Stimulated activated CD8-positive, alpha-beta memory T cell treated with anti-CD3 and anti-CD28 coated beads, Interleukin-4, amount 100 ng/mL, for 1 hour (primary cell): ENCODE measurements at places on chromosomes 16 and 17.
A peak's percentile ranks its signal among the peaks of the same experiment; 100 is the strongest.

GRCh38 chr16:13254998-13255614, 353.7 kb downstream of the SHISA9 start:
- DNase-seq: no peak

DNA sequence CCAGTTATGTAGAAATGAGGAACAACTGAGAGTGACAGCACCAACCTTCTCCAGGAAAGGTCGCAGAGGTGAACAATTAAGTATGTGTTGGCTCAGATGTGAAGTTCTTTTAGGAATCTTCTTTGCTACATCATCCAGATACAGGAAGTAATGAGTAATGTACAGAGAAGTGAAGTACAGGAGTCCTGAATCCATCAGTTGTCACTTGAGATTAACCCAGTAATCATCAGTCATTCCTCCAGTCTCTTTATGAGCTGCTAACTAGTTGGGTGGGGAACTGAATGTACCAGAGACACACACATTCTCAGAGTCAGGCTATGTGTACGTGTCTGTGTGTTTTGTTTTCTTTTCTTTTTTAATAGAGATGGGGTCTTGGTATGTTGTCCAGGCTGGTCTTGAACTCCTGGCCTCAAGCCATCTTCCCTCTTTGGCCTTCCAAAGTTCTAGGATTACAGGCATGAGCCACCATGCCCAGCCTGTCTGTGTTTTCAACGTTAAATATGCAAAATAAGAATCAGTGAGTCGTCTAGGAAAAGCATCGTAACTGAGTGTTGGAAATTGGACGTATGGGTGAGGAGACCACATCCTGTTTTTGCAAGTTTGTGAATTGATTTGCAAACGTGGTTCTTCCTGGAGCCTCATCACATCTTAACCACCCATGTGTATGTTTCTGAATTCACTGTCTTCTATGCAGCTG, 19.9 kb downstream of the ZNF200 start:
- DNase-seq: no peak

GRCh38 chr17:45951941-45952340, 47.1 kb upstream of the STH start:
- no peak for DNase-seq

DNA sequence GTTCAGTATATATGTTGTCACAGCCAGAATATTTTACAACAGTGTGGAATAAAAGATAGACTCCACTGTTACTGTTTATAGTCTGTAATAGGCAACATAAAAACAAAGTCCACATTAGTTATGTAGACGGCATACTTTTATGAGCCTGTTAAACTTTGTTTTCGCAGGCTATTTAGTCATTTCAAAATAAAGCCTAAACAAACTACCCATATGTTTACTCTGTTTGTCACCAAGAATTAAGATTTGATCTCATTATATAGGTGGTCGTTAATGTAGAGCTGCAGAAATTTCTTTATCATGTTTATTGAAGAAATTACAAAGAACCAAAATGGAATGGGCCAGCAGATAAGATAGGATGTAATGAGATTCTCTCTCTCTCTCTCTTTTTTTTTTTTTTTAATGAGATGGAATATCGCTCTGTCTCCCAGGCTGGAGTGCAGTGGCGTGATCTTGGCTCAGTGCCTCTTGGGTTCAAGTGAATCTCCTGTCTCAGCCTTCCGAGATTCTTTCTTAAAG, 943.8 kb upstream of the SOX9 start:
- no peak for DNase-seq

GRCh38 chr17:4934173-4934979, 2.3 kb downstream of the GP1BA start:
- no peak for DNase-seq

GRCh38 chr16:86959091-86959651, 358.0 kb downstream of the C16orf95 start:
- DNase-seq: no peak

GRCh38 chr16:86901483-86901882, 323.1 kb downstream of the FOXL1 start:
- no peak for DNase-seq

DNA sequence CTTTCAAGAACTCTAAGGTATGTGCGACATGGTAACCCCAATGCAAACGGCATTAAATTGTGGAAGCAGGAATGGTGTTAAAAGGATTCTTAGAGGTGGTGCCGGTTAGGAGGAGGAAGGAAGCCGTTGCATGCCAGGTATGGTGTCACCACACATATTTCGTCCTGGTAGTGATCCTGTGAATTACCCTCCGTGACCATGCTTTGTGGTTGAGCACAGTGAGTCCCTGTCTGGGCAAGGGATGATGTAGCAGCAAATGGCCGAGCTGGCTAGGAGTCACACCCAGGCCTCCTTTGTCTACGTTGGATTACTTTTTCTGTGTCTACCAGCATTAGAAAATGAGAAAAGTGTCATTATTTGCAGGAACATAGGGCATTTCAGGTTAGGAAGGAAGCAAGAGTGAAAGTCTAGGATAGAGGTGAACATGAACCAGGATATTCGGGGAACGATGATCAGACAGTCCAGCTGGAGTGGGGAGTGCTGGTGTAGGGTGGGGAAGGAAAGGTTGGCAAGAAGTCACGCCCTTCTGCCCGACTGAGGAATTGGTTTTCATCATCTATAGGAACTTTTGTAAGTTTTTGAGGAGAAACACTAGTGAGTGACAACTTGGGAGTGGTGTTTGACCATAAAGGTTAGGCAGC, 123.5 kb downstream of the PRKCA start:
- DNase-seq: no peak

DNA sequence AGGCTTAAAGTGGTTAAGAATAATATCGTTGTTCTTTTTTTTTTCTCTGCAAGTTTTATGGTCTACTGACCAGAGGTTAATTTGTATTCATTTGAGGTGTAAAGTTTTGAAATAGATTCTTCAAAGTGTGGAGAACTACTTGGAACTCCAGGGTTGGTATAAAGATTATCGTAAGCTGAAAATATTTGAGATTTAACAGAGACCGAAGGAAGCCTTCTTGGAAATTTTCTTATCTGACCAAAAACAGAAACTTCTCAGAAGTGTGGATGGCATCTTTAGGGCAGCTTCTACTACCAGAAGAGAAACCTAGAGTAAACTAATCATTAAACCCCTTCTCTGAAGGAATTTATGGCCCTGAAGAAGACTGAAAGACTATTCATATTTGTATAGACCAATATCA, 206.8 kb upstream of the MON1B start:
- no peak for DNase-seq

DNA sequence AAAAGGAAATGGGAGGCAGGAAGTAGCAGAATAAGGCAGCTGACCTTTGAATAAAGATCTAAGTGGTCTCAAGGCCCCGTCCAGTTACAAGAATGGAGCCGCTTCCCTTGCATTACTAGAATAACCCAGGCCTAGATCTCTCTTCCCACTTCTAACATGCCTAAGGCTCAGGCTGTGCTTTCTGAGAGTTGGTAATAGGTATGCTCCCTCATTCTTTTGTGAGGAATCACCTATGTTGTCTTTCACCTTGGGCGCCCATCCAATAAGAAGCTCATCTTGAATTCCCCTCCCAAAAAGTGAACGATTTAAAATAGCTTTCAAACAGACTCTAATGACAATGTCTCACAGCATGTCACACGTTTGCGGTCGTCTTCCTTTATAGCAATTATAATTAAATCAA, 101.2 kb downstream of the KCNJ2 start:
- no peak for DNase-seq

GRCh38 chr16:58855291-58855863, 121.3 kb upstream of the GOT2 start:
- DNase-seq: no peak

GRCh38 chr16:46973996-46974324, 486 bp upstream of the DNAJA2 start:
- DNase-seq: no peak

DNA sequence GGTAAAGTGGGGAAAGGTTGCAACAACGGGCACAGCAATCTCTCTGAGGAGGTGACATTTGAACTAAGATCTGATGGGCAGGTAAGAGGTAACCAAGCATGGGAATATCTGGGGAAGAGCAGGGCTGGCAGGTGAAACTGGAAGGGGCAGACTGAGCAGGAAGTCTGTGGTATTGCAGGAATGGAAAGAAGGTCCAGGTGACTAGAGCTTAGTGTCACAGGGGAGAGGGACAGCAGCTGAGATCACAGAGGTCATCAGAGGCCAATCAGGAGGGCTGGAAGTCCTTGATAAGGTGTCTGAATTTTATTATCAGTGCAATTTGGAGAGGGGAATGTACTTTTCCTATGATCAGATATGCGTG, 73.3 kb upstream of the DHX40 start:
- no peak for DNase-seq

- DNase-seq: no peak
Measured at GRCh38 chr17:47304186-47304585, 19.6 kb upstream of the EFCAB13 start.

DNA sequence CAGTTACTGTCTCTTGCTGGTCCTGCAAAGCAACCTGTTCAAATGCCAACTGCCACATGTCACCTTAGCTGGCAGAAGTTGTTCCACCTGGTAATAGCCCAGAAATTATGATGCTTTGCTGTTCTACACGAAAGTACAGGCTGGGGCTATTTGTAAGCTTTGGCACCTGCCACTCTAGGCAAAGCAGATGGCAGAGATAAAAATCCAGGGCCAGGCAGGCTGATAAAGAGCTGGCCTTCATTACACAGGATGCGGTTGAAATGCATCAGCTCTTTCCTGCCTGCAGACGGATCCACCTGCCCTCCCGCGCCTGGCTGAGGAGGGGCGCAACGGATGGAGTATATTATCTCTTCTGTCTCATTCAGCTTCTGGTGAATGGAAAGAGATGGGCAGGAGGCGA, 29.3 kb upstream of the KDM8 start:
- DNase-seq: no peak

DNA sequence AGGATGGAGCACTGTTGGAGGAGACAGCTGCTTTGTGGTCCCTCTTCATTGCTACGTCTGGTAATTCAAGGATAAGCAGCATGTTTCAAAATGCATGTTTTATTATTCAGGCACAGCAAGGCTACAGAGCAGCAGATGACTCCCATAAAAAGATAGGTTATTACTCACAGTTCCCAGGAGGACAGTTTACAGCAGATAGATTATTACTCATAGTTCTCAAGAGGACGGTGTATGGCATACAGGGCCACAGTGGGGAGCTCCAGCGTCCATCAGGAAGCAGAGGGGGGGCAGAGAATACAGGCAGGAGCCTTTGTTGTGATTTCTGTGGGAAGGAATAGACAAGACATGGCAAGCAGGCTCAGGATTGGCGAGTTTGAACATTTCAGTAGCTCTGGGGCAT, 72.9 kb downstream of the DNAH9 start:
- no peak for DNase-seq

- DNase-seq: no peak
Measured at GRCh38 chr17:78268951-78269905, 37.8 kb downstream of the TMEM235 start.

GRCh38 chr16:3193221-3194212, 5.5 kb downstream of the OR1F1 start:
- no peak for DNase-seq

GRCh38 chr17:16937431-16937830, 34.5 kb downstream of the TNFRSF13B start:
- no peak for DNase-seq

GRCh38 chr17:860805-861204, 78.7 kb downstream of the MRM3 start:
- no peak for DNase-seq

GRCh38 chr17:34393401-34393800, 30.4 kb upstream of the CCL1 start:
- DNase-seq: no peak

- no peak for DNase-seq
Measured at GRCh38 chr16:17038415-17038814, 432.3 kb downstream of the XYLT1 start.

DNA sequence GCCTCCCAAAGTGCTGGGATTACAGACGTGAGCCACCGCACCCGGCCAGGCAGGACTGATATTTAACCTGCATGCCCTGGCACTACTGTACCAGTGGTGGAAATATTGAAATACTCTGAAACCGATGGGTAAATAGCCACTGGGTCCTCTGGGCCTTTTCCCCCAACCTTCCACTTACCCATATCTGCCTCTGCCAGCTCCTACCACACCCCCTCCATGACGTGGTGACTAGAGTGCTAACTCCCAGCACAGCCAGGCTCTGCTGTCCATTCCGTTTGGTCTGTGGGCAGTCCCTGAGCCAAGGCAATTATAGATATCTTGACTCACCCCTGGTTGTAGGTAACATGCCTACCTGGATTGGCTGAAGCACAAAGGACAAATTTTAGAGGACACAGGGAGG, 187.8 kb downstream of the PRKCB start:
- no peak for DNase-seq

DNA sequence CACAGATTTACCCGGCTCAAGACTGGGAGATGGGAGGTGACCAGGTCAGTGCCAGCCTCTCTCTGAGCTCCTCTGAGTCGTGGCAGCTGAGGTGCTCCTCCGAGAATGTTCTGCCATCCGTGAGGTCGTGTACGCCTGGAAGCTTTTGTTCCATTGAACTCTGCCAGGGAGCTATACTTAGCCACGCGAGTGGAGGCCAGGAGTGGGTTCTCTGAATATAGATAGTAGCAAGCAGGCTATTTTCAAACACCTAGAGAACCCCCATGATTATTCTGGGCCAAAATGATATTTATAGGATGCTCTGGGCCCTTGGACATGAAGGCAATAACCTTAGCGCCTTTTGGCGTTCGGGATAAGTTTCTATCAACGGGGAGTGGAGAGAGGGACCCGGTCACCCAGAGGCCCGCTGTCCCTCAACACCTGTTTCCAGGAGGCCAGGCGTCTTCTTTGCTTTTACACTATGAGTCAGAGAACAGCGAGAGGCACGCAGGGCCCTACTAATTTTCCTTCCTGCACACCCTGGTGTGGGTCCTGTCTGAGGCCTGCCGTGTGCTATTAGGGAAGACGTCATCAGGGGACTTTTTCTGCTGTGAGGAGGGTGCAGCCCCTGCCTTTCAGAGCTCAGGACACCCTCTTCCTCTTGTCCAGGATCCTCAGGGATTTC, 11.0 kb upstream of the MVD start:
- DNase-seq: no peak

GRCh38 chr17:7436556-7437368, 1.5 kb downstream of the TMEM102 start:
- peak; percentile 38 for DNase-seq

DNA sequence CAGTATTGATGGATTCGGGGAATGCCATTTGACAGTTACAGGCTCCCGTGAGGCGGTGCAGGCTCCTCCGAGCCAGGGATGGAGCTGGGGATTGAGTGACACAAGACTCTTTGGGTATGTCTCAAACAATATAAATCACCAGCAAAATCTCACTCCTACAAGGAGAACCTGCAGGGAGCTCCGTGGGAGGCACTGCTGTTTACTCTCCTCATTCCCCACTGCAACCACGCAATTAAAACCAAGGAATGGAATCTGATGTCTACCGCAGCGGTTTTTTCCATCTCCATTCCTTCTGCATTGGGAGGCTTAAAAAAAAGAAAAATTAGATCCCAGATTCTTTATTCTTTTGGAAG, 157.9 kb downstream of the WWOX start:
- no peak for DNase-seq

GRCh38 chr16:11915114-11915643, 577 bp downstream of the GSPT1 start:
- DNase-seq: no peak

DNA sequence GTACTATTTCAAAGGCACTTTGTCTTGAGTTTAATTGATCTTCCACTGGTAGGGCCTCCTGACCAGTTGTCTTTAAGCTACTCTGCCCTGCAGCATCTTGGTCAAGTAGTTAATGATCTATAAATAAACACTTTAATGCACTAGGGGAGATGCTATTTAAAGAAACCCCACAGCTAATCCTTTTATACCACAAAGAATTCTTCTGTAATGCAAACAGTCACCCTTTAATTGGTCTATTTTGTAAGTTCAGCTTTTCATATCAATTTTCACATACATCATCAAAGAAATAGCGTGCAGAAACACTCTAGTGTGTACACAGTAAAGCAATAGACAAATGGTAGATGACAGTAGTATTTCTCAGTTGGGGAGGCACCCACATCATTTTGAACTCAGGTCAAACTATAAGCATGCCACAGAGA, 70.3 kb downstream of the PMP22 start:
- DNase-seq: no peak
